ENCODE measurements at places on chromosomes 7 and 10. TPM values are rescaled to one million over a fixed set of nuclear protein-coding genes. Genes with fewer than 3 reads are reported as not detected.

RGS10 gene
- 24.6 TPM for total RNA-seq

ZNF394 gene
- 29.9 TPM for total RNA-seq

DLX6 gene
- not detected for total RNA-seq

ANXA8L1 gene
- 12.0 TPM for total RNA-seq

All from lung (tissue), 17 donors.